ENCODE measurements at places on chromosomes 1 and 21.

DNA sequence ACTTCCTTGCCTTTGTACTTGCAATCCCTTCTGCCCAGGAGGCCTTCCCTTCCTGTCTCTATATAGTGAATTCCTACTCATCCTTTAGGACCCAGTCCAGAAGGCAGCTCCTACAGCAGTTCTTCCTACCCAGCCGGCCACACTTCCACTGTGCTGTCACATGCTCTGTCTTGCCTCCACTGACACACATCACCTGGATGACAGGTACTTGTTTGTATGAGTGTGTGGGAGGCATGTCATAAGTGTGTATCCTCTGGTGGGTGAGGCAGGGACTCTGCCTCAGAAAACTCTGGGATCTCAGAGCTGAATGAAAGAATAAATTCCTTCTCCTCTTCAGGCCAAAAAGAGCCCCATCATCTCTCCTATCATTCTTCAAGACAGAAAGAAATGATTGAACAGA, 5.1 kb upstream of the OSCP1 start:
- DNase-seq = no peak

- DNase-seq = peak; percentile 68
These were observed 43.3 kb downstream of the PTPRC start for GRCh38 chr1:198681831-198682759.

DNA sequence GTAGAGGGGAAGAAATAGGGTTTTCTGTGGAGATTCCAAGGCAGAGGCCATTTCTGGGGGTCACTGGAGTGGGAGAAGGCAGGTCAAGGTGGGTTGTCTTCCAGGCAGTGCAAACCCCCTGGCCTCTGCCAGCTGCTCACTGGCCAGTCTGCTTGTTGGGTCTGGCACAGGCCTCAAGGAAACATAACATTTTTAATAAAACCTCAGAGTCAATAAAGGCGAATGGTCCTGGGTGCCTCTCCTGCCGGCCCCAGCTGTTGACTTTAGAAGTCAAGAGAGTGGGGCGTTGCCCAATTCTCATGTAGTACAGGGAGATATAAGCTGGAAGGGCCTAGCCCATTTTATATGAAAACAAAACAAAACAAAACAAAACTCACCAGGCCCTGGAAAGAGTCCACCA, 36.6 kb downstream of the RUNX3 start:
- DNase-seq = no peak

- DNase-seq = no peak
These were observed 21.6 kb downstream of the SDHC start for GRCh38 chr1:161335796-161336195.
